ENCODE measurements at places on chromosomes 6 and 20. TPM values are rescaled to one million over a fixed set of nuclear protein-coding genes. Genes with fewer than 3 reads are reported as not detected.

DNA sequence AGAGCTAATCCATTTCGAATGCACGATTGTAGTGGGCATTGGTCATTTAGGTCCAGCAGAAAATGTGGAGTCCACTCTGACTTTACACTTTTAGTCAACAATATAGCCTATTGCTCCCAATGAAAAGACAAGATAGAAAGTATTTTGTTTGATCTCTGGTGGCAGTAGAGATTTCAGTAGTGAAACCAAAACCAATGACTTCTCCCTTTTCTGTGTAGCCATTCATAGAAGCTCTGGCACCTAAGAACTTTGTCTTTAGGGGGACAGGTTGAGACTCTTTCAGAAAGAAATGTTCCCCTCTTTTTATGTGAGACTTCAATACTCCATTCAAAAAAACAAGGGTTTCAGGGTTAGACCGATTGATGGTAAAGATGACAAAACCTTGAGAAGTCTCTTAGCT lies 510.8 kb upstream of the POU3F2 start:
- H3K4me1 ChIP-seq, result peaks cover 6% of the 10 kb centered on the region
- H3K36me3 ChIP-seq, result no peaks in the 10 kb centered on the region
- no peak for DNase-seq

- H3K27ac ChIP-seq, result no peak within 1 kb of the TSS
- peaks cover 18% of the 10 kb centered on the region for H3K4me1 ChIP-seq
- peaks cover 61% of the 10 kb centered on the region for H3K27me3 ChIP-seq
- peak within 1 kb of the TSS; percentile 65 for H3K4me3 ChIP-seq
Measured at GRCh38 chr6:32151863-32152768, at the start of gene PRRT1. Gene PRRT1, minus strand, starts transcription at chr6:32151939. Its CDS starts 112 bp downstream, at chr6:32151827.

The ANGPT4 gene
- 0.06 TPM for total RNA-seq

GRCh38 chr20:31943052-31943471 lies 8.8 kb downstream of the PDRG1 start:
- H3K36me3 ChIP-seq, result peaks cover 6% of the 10 kb centered on the region
- no peaks in the 10 kb centered on the region for H3K4me1 ChIP-seq
- H3K27me3 ChIP-seq, result no peaks in the 10 kb centered on the region
- H3K27ac ChIP-seq, result no peak overlapping the region
- no peak overlapping the region for H3K4me3 ChIP-seq
- no peak for DNase-seq

The C6orf118 gene
- 2.2 TPM for total RNA-seq

Measured in neural progenitor cell (in vitro differentiated cells).